ENCODE measurements at places on chromosomes 7 and 10.

- DNase-seq: no peak
Observed at GRCh38 chr7:17625043-17625442, 315.3 kb downstream of the SNX13 start.

DNA sequence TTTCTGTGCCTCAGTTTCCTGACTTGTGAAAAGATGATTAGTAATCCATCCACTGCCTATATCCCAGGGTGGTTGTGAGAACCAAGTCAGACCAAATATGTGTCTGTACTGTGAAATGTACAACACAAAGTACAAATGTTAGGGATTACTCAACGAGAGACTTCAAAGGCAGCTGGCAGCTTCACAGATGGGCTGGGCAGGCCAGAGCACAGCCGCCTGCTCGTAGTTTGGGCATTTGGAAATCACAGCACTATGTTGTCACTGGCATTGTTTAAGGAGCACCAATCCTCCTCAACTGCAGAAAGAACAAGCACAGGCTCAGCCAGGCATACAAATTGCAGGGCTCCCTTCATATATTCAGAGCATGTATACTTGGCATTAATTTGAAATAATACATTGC, 64.5 kb upstream of the C10orf90 start:
- DNase-seq: no peak

DNA sequence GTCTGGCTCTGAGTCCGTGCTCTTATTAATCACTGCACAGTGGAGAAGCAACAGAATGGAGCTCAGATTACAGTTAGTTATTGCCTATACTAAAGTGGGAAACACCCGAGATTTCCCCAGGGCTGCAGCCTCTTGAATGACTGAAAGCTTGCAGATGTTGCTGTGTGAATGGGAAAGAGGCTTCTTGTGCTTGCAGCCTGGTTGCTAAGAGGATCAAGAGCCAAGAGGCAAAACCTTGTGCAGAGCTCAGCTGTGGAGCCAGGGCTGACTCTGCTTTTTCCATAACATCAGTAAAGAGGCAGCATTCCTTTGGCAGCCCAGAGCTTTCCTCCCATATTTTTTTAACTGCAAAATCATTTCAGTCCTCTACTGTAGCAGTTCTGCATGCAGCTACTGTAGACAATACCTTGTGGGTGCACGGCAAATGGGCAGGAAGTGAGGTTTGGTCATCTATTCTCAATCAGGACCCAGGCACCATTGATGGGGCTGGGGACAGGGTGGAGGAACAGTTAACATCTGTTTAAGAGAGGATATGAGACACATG, 86.5 kb downstream of the RALA start:
- no peak for DNase-seq

- DNase-seq: no peak
Observed at GRCh38 chr10:60951272-60951724, 7.3 kb upstream of the RHOBTB1 start.

- no peak for DNase-seq
Observed at GRCh38 chr10:55750458-55750857, 610.6 kb downstream of the ZWINT start.

- DNase-seq: no peak
Observed at GRCh38 chr7:148717266-148717793, 18.6 kb downstream of the CUL1 start.

DNA sequence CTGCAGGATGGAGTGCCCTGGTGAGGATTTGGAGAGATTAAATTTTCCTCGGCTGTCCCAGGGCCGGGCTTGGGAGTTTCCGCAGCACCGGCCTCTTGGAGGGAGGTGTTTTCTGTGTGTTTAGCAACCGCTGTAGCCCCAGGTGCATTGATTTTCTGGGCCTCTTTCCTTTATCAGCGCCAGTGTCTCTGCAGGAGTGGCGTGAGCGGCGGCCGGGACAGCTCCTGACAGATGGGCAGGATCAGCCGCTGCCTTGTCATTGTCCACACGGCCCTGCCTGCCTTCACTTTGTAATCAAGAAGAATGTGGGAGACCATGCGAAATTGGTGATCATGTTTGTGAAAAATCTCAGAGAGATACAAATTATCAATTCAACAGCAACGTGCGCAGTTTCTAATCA, 32.4 kb downstream of the NKX6-2 start:
- no peak for DNase-seq

- DNase-seq: no peak
Observed at GRCh38 chr7:36082910-36083309, 70.1 kb upstream of the EEPD1 start.

Measured in cortex of kidney (tissue), 1 donor.